Stimulated activated CD4-positive, alpha-beta T cell treated with anti-CD3 and anti-CD28 coated beads, Interleukin-12 subunit alpha, Interleukin-12 subunit beta, amount 100 ng/mL, for 24 hours (primary cell): ENCODE measurements at places on chromosomes 4 and X.
A peak's percentile ranks its signal among the peaks of the same experiment; 100 is the strongest.

- DNase-seq: no peak
These were observed 1.1 kb downstream of the IRAK1 start for GRCh38 chrX:154018518-154019060.

DNA sequence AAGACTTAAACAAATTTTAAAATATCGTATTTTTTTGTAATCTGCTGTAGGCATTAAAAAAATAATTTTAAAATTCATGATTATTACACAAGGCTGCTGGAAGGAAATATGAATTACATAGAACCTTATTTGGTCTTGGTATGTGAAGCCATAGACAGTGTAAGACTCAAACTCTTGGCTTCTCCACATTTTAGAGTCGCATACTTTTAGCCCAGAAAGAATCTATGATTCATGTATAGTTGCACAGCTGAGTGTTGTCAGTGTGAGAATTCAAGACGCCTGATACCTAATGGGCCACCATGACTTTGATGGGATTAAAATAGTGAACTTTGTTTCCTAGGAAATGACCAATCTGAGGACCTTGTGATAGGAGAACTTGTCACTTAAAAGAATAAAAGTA, 1.4 kb downstream of the INTU start:
- DNase-seq: no peak

DNA sequence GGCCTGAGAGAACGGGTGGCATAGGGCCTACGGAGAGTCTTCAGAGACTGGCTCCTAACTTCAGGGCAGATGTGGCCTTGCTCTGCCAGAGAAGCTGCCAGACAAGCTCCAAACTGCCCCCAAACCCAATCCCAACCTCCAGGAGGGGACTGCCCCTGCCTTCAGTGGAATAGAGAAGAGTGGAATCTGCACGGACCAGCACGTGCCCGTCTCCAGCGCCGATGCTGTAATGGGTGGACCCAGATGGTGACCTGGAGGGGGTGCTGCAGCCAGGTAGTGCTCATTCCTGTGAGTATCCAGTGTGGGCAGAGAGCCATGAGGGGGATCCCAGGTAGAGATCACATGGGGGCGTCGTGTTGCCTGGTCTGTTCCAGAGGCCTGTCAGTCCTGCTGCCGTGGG, 73.2 kb upstream of the NKX1-1 start:
- no peak for DNase-seq

GRCh38 chr4:169184686-169185085, 86.1 kb downstream of the SH3RF1 start:
- DNase-seq: no peak

- no peak for DNase-seq
These were observed 202.4 kb downstream of the ADAMTS3 start for GRCh38 chr4:72366601-72367000.

GRCh38 chrX:10818651-10819050, 198.3 kb upstream of the MID1 start:
- DNase-seq: no peak

- no peak for DNase-seq
These were observed 1.7 kb upstream of the SPARCL1 start for GRCh38 chr4:87530868-87531267.

DNA sequence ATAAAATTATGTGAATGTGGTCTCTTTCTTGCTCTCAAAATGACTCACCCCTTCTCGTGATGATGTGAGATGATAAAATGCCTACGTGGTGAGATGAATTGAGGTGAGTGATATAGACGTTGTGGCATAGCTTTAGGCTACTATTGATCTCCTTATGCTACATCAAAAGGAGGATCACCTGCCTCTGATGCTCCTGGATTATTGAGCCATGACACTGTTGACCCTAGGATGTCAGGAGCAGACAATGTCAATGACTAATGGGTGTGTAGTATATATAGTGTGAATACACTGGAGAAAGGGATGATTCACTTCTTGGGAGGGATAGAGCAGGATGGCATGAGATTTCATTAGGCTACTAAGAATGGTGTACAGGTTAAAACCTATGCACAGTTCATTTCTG, 210.7 kb upstream of the PRPS2 start:
- no peak for DNase-seq

DNA sequence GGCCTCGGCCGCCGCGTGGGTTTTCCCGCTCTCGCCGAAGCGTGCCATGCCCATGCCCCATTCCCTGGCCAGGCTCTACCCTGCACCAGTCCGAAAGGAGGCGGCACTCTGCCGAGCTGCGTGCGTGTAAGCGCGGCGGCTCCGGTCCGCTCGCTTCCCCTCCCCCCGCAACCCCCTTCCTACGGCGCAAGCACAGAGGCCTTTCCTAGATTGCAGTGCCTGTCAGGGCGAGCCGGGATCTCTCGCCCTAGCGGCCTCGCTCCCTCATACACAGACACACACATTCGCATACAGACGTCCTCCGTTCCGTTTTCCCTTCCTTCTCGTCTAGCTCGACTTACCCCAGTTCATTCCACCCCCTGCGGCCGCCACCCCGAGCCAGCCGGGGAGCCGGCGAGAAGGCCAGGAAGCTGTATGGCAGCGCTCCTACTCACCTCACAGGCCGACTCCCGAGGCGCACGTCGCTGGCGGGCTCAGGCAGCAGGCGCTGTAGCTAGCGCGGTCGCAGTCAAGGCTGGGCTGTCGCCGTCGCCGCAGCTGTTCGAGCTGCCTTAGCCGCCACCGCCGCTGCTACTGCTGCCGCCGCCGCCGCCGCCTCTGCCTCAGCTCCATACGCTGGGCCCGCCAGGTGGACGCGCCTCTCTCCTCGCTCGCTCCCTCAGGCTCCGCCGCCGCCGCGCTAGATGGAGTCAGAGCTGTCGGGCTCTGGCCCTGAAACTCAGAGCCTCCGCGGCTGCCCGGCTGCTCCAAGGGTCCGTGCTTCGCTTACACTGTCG, 615 bp downstream of the NEXMIF start:
- DNase-seq: peak; percentile 28

DNA sequence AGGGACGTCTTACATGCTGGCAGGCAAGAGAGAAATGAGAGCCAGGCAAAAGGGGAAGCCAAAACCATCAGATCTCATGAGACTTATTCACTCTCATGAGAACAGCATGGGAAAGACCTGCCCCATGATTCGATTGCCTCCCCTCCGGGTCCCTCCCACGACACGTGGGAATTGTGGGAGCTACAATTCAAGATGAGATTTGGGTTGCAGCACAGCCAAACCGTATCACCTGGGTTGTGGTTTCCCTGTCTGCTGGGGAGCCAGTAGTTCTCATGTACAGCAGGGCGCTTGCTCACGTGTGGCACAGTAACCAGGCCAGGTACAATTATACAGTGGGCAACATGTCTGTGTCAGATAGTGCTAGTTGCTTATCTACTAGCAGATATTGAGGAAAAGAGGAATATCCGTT, 11.1 kb upstream of the RS1 start:
- no peak for DNase-seq

DNA sequence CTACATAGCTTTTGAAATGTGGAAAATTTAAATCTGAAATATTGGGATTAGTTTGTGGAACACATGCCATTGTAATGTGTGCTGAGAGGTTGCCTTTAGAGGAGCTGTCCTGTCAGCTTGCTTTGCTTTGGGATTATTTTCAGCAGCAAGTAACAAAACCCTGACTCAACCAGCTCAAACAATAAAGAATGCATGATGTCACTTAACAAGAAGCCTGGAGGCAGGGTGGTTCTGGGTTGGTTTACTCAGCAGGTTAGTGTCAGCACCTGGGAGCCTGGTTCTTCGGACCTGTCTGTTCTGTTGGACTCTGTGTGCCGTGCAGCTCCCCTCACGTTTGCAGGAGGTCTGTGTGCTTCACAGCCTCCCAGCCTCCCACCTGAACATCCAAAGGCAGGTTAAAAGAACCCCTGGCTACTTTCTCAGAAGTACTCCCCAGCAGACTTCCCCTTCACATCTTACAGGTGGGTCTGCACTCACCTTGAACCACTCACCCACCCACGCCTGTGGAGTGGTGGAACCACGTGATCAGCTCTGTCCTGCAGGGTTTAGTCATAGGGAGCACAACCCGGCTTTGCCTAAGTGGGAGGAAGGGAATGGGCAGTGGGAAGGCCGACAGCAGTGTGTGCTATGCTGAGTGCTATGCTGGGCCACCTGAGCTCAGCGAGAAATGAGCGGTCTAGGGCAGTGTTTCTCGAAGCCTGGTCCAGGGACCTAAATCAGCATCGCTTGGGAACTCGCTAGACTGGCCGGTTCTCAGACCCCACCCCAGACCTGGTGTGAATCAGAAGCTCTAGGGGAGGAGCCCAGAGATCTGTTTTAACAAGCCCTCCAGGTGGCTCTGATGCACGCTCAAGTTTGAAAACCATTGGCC, 20.4 kb downstream of the TMEM131L start:
- no peak for DNase-seq

DNA sequence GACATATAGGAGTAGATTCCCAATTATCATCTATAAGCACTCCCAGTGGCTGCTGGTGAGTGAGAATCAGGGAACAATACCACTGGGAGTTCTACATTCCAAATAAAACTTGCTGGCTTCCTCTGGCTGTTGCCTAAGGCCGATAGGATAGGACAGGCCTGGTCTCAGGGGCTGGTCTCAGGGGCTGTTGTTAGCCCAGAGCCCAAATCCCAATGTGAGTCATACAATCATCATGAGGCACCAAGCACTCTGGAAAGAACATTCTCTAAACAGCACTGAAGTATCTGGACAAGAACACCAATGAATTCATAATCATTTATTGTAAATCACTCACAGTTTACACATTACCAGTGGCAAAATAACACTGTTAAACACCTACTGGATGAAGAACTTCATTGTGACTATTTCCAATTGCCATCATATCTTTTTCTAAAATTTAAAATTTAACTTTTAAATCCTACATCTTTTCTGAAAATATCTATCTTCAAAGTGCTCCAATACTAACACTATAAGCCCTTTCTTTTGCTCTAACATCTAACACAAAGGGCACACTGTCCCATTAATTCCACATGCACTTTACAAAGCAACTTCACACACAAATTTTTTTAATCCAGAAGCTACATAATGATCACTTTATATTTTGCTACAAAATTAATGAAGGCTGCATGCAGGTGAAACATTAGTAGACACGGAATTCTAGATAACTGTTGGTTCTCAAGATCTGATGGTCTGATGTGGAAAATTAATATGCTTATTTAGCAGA, 67.6 kb upstream of the TMEM150C start:
- no peak for DNase-seq

DNA sequence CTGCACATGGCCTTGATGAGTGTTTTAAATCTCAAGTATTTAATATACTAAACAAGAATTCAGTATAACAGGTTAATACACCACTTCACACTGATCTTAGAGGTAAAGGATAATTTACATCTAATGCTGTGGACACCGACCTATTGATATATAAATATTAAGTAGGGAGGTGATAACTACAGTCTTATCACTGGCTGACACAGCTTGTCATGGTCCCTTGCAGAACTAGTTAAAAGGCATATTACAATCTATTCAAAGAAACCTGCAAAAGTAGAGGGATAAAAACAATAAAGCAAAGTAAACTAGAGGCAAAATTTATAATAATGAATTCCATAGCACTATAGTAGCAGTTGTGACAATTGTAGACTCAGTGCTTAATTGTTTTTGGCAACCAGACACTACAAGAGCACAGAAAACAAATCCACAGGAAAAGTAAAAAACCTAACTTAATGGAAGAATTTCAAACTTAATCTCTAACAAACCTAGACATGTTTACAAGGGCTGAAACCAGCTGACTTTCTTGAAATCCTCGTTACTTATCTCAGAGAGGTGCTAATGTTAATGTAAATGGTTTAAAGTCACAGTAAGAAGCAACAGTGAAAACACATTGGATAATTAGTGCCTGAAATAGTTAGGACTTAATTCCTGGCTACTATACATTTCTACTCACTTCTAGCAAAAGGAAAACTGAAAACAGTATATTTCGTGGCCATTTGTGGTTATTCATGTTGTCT, 25.0 kb downstream of the MFAP3L start:
- no peak for DNase-seq

DNA sequence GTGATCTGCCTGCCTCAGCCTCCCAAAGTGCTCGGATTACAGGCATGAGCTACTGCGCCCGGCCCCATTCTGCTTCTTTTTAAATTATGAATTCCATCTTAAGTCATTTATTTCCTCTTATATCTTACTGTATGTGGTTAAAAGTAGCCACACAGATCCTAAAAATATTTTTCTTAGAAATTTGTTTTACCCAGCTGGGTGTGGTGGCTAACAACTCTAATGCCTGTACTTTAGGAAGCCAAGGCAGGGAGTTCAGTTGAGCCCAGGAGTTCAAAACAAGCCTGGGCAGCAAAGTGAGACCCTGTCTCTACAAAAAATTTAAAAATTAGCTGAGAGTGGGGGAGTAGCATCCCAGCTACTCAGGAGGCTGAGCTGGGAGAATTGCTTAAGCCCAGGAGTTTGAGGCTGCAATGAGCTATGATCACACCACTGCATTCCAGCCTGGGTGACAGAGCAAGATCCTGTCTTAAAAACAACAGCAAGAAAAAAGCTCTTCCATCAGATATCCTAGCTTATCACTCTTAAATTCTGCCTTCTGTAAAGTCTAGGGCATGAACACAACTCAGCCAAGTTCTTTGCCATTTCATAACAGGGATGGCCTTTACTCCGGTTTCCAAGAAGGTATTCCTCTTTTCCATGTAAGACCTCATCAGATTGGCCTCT, 15.1 kb upstream of the AFF1 start:
- no peak for DNase-seq

DNA sequence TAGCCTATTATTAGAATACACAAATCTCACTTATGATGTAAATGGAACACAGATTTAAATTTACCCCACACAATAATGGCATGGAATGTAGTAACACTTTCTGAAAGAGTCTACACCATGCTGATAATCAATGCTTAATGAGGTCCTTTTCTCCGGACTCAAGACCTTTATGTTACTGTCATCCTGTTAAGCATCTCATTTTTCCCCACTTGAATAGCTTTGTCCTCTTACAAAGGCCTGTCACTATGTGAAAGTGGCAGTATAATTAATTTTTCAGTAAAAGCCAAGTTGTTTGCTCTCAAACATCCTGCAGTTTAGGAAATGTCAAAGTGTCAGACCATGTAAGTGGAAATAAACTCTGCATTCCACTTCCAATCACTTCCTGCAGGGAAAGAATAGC, 96.4 kb downstream of the GPC3 start:
- DNase-seq: no peak
